CD4-positive, CD25-positive, alpha-beta regulatory T cell (primary cell): ENCODE measurements at places on chromosomes 16 and 17. TPM values are rescaled to one million over a fixed set of nuclear protein-coding genes. Genes with fewer than 3 reads are reported as not detected.

Gene ENDOV
- total RNA-seq, result 13.1 TPM

Gene RPH3AL
- total RNA-seq, result 5.6 TPM

Gene ARHGDIG
- not detected for total RNA-seq

GRCh38 chr17:40311575-40311974 is 2.6 kb downstream of the RARA start:
- no peak overlapping the region for H3K27ac ChIP-seq
- H3K27me3 ChIP-seq, result no peaks in the 10 kb centered on the region
- no peak overlapping the region for H3K4me3 ChIP-seq
- H3K36me3 ChIP-seq, result no peaks in the 10 kb centered on the region
- DNase-seq, result no peak
- H3K4me1 ChIP-seq, result peaks cover 64% of the 10 kb centered on the region

DNA sequence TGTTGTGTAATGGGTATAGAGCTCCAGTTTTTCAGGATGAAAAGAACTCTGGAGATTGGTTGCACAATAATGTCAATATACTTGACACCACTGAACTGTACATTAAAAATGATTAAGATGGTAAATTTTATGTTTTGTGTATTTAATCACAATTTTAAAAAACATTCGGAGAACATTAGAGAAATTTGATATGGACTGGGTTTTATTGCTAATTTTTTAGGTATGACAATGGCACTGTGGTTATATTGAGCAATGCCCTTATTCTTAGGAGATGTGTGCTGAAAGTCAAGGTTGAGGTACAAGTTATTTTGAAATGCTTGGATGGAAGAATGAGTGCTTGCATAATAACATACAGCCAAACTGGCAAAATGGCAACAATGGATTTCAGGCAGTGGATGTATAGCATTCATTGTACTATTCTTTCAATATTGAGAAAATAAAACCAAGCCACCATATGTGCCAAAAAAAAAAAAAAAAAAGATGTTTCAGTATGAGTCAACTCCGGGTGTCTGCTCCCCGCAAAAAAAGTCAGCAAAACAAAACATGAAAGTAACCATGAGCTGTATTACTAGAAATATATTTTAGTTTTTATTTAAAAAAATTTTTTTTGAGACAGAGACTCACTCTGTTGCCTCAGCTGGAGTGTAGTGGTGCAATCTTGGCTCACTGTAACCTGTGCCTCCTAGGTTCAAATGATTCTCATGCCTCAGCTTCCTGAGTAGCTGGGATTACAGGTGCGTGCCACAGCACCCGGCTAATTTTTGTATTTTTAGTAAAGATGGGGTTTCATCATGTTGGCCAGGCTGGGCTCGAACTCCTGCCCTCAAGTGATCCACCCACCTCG is 19.8 kb downstream of the HOXB1 start:
- peaks cover 45% of the 10 kb centered on the region for H3K4me1 ChIP-seq
- H3K27me3 ChIP-seq, result peaks cover 6% of the 10 kb centered on the region
- DNase-seq, result peak; percentile 47
- H3K36me3 ChIP-seq, result no peaks in the 10 kb centered on the region
- H3K27ac ChIP-seq, result peak overlapping the region; percentile 76

DNA sequence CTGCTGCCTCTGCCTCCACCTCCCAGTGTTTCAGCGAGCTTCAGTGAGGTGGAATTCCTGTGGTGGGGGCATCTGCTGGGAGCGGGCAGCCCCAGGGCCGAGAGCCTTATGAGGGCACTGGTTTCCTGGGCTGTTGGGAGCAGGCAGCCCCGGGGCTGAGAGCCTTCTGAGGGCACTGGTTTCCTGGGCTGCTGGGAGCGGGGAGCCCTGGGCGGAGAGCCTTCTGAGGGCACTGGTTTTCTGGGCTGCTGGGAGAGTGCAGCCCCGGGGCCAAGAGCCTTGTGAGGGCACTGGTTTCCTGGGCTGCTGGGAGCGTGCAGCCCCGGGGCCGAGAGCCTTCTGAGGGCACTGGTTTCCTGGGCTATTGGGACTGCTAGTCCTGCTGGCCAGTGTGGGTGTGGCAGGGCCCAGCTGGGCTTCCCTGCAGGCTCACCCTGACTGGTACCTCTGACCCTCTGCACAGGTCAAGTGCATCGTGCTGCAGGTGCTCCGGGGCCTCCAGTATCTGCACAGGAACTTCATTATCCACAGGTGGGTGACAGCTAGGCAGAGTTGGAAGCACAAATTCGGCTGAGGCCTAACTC is 5.6 kb downstream of the CDK10 start:
- no peak overlapping the region for H3K27ac ChIP-seq
- H3K4me1 ChIP-seq, result peaks cover 23% of the 10 kb centered on the region
- H3K36me3 ChIP-seq, result peaks cover 29% of the 10 kb centered on the region
- no peak overlapping the region for H3K4me3 ChIP-seq
- no peaks in the 10 kb centered on the region for H3K27me3 ChIP-seq

DNA sequence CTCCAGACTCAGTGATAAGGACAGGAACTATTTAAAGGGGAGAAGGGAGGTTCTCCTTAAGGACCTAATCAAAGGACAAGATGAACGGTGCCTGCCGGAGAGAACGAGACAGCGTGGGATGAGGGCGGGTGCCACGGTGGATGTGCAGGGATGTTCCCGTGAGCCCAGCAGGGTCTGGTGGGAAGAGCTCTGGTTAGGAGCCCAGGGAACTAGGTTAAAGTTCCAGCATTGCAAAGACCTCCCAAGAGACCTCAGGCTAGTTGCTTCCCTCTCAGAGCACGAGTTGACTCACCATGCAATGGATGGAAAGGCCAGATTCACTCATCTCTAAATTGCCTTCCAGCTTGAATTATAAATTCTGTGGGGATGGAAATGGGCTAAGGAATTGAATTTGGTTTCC is 14.7 kb downstream of the CCR7 start:
- peaks cover 37% of the 10 kb centered on the region for H3K36me3 ChIP-seq
- no peak for DNase-seq
- no peaks in the 10 kb centered on the region for H3K27me3 ChIP-seq
- no peak overlapping the region for H3K4me3 ChIP-seq
